Left renal pelvis (tissue), 4 donors: ENCODE measurements at places on chromosomes 3 and 15.

GRCh38 chr3:150739877-150740645 lies 22.9 kb downstream of the SIAH2 start:
- DNase-seq: no peak

DNA sequence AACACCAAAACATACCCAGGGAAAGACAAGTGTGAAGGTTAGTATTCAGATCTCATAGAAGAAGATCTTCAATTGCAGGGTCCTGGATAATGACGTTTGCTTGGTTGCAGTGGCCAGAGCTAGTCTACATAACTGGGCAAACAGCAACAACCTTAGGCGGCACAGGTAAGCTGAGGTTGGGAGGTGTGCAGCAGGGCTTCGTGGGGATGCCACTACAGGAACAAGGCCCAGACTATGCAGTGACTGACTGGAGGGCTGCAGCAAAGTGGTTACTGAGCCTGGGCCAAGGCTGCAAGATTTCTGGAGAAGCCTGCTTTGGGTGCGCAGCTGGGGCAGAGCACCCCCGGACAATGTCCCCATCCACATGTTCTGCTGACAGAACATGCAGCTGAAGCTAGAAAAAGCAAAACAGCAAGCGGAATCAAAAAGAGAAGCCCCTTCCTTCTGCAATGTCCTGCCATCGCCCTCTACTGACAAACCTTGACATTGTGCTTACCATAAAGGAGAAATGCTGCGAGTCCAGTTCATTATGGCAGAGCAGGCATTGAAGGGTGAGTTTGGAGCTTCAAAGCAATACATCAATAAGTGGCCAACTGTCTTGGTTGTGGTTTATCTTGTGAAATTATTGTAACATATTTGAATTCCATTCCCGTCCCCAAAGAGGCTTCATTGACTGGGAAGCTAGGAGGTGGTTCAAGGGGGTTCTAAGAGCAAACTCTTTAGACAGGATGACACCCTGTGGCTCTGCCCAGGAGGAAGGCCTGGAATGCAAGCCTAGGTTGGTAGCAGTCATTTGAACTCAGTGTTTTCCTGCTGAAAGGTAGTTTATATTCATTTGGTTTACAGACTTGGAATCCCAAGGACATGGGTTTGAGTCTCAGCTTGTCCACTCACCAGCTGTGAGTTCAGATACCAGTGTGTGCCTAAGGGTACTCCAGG lies 217.0 kb downstream of the PDCD6IP start:
- no peak for DNase-seq

DNA sequence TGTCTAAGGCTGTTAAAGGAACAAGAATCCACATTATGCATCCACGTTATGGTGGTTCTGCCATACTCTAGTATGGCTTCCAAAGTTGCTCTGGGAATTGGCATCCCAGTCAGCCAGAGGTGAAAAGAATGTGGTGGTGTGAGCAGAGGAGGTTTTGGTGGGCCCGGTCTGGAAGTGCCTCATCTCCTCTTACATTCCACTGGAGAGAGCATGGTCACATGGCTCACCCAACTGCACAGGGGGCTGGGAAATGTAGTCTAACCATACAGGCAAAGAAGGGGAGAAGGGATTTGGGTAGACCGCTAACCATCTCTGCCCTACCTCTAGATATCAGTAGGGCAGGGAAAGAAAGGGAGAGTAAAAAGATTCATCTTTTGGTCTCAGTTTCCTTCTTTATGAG lies 3.2 kb upstream of the HEG1 start:
- no peak for DNase-seq

GRCh38 chr3:159739166-159739565 lies 249.5 kb upstream of the IL12A start:
- DNase-seq: no peak

DNA sequence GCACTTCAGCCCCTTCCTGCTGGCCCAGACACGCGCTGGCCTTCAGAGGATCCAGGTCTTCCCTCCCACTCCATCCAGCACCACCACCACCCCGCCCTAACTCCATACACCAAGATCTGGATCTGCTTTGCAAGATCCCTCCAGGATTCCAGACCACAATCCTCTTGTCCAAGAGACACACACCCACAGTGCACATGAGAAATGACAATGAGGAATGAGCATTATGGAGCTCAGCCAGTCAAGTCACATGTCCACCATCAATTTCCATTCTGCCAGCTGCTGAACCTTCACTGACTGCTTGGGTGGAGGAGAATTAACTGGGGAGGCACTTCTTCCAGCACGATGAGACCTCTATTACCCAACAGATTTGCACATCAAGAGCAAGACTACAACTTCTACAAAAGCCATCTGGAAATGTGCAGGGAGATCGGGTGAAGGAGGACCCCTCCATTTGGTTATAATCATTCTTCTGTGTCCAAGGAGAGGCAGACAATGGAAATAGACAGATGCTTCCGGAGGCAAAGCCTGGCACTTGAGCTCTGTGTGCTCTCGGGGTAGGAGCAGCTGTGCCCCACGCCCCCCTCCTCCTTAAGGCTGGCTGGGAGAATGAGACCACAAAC lies 12.3 kb upstream of the SPATA12 start:
- no peak for DNase-seq

DNA sequence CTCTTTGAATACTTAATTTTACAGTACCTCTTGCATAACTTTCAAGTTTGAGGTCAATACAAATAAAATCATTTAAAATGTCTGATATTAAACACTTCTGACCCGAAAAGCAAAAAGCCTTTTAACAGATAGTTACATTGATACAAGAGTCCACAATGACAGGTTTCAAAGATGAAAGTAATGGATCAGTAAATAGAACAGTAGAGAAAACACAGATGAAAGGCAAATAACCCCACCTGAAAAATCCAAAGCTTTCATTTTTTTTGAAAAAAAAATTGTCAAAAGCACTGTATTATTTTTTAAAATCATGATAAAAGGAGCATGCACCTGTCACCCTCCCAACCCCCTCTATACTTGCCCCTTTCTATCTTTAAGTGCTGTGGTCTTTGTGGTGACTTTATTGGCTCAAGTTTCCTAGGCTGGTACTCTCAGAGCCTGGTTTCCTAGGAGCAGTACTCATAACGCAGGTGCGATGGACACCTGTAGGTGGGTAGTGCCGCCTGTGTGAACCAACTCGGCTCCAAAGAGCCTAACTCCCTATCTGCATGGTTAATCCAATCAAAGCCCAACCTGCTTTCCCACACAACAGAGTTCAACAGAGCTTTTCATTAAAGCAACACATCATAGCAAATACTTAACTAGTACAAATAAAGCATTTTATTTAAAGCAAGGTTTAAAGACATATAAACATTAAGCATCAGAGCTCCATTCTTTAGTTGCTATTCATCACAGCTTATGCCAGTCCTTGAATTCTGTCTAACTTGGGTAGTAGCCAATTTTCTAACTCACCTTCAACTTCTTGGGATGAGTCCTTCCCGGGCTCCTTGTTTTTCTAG lies 32.2 kb downstream of the LIPC start:
- no peak for DNase-seq

GRCh38 chr15:77525400-77525811 lies 104.7 kb downstream of the HMG20A start:
- no peak for DNase-seq

DNA sequence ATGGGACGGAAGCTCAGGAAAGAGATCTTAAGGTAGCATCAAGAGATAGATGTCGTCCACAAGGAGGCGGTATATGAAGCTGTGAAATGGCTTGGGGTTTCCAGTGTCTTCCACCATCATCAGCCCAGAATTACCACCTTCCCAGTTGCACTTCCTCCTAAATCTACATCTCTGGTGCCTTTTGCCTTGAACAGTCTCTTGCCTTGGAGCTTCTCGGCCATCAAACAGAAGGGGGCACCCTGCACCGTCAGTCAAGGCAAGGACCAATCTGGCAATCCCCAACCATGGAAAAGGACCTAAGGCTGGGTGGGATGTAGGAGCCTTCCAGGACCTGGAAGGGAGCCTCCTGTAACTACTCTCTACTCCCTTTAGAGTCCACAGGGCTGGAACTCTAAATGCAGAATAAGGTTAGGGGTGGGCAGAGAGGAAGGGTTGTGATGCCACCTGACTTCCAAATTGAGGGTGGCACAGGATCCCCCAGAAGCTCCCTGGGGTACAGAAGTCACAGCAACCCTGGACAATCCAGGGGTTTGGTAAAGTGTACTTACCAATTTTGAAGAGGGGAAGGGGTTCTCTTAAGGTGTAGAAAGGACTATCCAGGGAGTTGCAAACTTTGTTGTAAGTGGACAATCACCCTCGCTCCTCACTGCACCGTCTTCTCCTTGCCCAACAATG lies 1.0 kb upstream of the RYR3 start:
- DNase-seq: no peak

GRCh38 chr3:172271386-172271976 lies 176.8 kb downstream of the GHSR start:
- no peak for DNase-seq

DNA sequence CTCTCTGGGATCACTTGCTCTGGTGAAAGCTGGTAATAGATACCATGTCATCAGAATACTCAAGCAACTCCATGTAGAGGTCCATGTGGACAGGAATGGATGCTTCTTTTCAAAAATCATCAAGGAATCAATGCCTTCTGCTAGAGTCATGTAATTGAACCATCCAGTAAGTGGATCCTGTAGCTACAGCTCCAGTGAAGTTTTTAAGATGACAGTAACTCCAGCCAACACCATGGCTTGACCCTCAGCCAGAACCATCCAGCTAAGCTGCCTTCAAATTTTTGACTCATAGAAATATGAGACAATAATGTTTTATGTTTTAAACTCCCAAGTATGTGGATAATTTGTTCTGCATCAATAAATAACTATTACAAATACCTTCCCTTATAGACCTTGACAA lies 923.7 kb downstream of the EPHA3 start:
- DNase-seq: no peak

- DNase-seq: no peak
Measured at GRCh38 chr15:85089929-85090597, 108.4 kb downstream of the PDE8A start.

DNA sequence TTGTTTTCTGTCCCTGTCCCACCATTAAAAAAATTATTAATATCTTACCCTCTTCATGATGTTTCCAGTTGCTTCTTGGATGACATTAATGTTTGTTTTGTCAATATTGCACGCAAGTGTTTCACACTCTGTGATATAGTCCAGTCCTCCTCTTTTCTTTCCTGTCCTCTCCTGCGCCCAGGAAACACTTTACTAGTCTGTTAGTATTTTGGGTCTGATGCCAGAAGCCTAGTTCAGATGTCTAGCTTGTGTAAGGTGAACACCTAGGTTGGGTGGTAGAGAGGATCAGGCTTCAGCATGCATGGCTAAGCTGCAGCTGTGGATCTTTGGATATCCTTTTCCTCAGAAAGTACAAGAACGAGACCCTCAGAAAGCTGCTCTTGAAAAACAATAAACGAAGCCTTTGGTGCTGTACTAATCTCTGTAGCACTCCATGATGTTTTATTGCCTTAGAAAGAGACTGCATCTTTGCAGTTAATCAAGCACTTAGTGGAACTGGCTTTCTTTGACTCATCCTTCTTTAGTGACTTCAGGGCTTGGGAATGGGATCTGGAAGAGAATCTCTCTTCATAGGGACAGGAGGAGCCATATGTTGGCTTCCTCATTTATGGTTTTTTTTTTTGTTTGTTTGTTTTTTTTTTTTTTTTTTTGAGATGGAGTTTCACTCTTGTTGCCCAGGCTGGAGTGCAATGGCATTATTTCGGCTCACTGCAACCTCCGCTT lies 253.4 kb downstream of the LPP start:
- DNase-seq: no peak

- DNase-seq: peak; percentile 25
Measured at GRCh38 chr15:76147906-76148570, 88.3 kb downstream of the TMEM266 start.

GRCh38 chr15:92132982-92133755 lies 260.5 kb upstream of the ST8SIA2 start:
- no peak for DNase-seq

DNA sequence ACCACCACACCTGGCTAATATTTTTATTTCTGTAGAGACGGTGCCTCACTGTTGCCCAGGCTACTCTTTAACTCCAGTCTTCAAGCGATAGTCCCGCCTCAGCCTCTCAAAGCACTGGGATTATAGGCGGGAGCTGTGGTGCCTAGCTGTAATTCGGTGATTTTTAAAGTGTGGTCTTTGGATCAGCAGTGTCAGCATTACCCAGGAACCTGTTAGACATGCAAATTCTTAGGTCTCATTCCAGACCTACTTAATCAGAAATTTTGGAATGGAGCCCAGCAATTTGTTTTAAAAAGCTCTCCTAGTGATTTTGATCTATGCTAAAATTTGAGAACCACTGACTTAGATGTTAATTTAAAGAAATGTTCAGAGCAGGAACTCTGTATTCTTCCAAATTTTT lies 51.9 kb downstream of the GOLM2 start:
- DNase-seq: no peak

DNA sequence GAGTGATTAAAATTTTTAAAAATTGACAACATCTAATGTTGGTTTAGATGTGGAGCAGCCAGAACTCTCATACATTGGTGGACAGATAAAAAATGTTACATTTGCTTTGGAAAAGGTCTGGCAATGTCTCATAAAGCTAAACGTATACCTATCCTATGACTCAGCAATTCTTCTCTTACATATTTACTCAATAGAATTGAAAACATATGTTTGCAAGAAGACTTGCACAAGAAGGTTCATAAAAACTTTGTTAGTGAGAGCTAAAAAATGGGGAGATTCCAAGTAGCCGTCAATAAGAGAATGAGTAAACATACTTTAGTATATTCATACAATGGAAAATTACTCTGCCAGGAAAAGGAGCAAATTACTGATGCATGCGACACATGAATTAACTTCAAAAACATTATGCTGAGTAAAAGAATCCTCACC lies 30.0 kb downstream of the MASP1 start:
- no peak for DNase-seq

GRCh38 chr3:39990532-39990931 lies 181.1 kb downstream of the MYRIP start:
- no peak for DNase-seq
